ENCODE measurements at places on chromosomes 4 and X.

DNA sequence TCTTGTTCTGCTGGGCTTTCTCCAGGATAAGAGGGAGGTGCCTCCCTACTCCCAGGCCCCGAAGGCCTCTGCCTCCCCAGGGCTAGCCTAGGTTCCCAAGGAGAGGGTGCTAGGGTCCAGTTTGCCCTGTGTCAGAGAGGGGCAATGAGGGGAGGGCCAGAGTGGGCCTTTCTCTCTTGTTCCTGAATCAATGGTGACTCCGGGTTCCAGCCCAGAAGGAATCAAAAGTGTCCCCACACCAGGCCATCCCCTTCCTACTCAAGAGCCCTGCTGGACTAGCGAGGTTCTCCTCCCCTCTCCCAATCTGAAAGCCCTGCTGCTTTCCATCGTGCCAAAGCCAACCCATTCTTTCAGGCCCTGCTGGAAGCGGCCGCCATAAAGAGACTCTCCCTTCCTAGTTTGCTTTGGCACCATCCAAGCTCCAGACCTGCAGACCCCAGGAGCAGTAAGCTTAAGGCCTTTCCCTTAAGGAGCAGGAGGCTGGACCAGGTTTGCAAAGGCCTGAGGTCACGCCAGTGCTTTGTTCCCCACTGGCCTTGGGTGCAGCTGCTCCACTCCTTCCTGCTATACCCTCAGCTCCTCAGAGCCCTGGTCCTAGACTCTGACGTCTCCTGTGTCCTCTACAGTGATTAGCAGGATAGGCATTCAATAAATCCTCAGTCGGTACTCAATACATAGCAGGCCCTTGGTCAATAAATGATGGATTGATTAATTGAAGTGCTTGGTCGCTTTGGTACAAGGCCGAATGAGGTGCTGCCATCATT lies 10.6 kb downstream of the TSC22D3 start:
- no peak for DNase-seq

GRCh38 chrX:11180571-11180970 lies 69.4 kb downstream of the HCCS start:
- DNase-seq: no peak

DNA sequence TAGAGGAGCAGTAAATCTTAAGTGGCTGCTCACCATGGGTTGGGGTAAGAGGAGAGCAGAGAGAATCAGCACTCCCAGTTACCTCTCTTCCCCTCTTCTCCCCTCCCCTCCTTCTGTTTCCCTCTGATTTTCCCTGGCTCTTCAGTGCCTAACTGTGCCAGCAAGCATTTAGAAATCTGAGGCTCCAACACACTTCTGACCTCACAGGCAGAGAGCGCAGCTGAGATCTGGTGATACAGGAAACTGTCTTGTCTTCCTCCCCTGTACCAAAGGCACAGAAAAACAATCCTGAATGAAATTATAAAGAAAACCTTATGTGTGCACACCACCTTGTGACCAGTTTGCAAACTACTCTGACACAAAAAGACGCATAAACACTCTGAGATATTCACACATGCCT lies 82.4 kb upstream of the SMIM10 start:
- DNase-seq: no peak

- DNase-seq: no peak
Observed at GRCh38 chr4:159768016-159768415, 665.1 kb downstream of the RAPGEF2 start.

DNA sequence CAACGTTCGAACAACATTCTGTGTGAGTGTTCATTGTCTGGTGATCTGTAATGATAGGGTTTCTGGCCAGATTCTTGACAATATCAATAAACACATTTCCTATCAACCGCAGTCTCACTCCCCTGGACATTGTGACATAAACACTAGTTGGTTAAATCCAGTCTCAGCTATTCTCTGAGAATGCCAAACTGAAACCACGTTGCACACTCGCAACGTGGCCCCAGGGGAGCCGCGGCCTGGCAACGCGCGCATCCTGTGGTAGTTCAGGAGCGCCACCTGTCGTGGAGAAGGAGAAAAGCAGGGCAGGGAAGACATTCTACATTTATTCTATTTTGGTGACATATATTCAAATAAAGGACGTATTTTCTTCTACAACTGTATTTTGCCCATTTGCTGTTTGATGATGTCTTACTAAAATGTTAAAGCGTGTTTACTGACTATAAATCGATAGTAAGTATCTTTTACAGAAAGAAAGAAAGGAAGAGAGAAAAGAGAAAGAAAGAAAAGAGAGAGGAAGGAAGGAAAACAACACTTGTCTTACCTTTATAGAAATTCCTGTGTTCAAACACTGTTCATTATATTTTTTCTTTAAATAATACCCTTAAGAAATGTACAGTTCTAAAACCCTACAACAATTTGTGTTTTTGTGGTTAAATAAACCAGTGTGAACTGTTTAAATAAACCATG lies 738.3 kb upstream of the FRG1 start:
- DNase-seq: no peak

- DNase-seq: no peak
Observed at GRCh38 chrX:153687121-153688039, at the start of gene SLC6A8. Gene SLC6A8, plus strand, starts transcription at chrX:153687926. Its CDS starts 649 bp downstream, at chrX:153688575.

GRCh38 chr4:37243722-37244582 lies 591 bp upstream of the NWD2 start:
- DNase-seq: no peak

- no peak for DNase-seq
Observed at GRCh38 chr4:184136525-184136924, 81.1 kb downstream of the ENPP6 start.

DNA sequence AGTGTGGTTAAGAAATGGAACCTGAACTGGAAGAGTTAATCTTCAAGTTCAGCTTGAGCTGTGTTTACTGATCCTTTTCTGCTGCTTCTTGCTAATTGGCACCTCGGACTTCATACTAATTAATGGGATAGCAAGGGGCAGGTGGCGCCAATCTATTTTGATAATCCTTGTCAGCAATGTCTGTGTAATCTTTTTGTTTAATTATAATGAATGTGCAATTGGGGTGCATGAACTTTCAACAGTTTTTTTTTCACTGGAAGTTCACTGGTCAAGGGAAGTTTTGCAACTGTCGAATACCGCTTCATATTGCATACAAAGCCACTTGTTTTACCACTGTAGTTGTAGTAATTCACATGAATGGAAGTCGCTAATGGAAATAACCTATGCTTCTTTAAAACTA lies 261.0 kb downstream of the BMPR1B start:
- no peak for DNase-seq

Measured in stimulated activated CD4-positive, alpha-beta T cell treated with anti-CD3 and anti-CD28 coated beads, Interleukin-1b, Interleukin-23, amount 100 ng/mL, for 1 hour (primary cell).